AG09319 (cell line): ENCODE measurements at places on chromosomes 16 and 17.

DNA sequence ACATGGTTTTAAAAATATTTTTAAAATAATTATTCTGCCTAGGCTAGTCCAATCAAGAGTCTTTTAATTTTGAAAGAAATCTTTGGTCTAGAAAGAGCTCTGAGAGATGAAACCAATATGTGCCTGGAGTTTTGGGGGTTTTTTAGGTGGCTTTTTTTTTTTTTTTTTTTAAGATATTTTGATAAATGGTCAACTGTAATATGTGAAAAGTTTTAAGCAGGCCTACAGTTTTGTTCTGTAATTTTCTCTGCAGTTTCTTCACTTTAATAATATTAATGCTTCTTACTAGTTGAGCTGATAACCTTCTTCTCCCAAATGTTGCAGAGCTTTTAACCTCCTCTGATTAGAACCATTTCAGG is 45.1 kb downstream of the OMG start:
- no peak for DNase-seq

DNA sequence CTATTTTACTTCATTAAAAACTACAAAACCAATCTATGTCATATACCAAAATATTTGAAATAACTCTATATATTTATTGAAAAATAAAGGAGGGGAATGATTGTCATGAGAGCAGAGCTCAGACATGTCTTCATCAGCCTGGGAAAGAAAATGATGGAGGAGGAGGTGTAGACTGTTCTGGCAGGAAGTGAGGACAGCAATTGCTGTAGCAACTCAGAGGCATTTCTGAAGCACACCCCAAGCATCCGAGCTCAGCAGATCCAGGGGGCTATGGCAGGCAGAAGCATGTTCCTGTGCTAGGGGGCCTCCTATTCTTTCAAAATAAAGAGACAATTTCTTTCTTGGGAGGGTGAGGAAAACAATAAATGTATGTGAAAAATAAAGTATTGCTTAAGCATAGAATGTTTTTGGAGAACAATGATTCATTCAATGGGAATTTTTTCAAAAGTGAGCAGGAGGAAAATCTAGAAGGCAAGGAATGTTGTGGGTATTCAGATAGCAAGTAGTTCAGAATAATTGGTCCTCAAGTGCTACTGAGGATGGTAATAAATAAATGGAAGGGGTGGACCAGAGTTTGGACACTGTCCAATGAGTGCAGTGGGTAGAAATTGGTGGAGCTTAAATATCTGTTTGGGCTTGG is 383.4 kb downstream of the CDH11 start:
- DNase-seq, result no peak

DNA sequence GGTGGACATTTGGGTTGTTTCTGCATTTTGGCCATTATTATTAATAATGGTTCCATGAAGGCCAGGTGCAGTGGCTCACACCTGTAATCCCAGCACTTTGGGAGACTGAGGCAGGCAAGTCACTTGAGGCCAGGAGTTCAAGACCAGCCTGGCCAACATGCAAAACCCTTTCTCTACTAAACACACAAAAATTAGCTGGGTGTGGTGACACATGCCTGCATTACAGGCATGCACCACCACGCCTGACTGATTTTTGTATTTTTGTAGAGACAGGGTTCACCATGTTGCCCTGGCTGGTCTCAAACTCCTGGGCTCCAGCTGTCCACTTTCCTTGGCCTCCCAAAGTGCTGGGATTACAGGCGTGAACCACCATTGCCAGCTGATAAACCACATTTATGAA is 58.5 kb downstream of the TNFRSF13B start:
- no peak for DNase-seq

- DNase-seq, result no peak
Observed at GRCh38 chr17:40121181-40122135, at the start of gene MSL1. Gene MSL1 (plus strand): TSS chr17:40121971. CDS start chr17:40122613, 642 bp downstream.

DNA sequence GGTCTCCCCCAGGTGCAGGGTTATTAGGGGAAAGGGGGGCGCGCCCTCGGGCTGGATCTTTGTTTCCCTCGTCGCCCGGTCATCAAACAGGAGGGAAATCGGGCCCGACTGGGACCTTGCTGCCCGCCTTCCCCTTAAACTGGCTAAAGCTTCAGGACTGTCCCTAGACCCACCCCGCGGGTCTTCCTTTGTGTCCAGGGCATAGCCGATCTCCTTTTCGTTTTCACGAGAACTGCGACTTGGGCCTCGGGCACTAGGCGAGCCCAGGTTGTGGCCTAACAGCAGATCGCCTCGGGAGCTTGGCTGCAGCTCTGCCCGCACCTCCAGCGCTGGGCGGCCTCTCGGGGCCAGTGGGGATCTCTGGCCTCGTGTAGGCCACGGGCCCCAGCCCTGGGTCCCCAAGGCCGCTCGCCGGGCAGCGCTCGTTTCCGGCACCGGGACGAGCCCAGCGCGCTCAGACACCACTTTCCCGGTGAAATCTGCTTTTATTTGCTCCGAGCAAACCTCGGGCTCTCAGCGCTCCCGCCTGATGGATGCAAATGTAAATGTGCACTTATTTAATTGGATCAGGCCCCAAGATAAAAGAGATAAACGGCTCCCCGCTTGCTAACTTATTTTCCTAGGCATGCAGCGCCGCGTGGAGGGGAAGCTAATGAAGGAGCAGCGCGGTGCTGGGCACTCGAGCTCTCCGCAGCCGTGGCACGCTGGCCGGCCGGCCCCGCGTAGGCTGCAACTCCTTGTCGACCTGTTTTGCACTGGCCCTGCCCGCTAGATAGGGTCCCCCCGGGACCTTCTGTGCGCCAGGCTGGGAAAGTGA is 7.8 kb downstream of the IRX5 start:
- no peak for DNase-seq

DNA sequence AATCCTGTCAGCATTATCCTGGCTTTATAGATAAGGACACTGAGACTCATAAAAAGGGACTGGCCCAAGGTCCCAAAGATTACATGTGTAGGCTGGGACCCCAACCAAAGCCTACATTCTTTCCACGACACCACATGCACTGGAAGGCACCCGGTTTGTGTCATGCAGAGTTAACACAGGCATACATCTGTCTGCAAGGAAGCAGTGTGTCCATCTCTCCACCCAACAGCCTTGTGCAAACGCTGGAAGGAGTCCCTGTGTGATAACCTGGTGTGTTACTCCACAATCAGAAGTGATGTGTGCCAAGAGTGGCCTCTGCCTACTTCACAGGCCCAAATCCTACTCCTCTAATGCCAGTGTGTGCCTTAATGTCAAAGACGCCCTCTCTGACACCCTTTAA is 139.8 kb downstream of the PARN start:
- DNase-seq, result no peak

DNA sequence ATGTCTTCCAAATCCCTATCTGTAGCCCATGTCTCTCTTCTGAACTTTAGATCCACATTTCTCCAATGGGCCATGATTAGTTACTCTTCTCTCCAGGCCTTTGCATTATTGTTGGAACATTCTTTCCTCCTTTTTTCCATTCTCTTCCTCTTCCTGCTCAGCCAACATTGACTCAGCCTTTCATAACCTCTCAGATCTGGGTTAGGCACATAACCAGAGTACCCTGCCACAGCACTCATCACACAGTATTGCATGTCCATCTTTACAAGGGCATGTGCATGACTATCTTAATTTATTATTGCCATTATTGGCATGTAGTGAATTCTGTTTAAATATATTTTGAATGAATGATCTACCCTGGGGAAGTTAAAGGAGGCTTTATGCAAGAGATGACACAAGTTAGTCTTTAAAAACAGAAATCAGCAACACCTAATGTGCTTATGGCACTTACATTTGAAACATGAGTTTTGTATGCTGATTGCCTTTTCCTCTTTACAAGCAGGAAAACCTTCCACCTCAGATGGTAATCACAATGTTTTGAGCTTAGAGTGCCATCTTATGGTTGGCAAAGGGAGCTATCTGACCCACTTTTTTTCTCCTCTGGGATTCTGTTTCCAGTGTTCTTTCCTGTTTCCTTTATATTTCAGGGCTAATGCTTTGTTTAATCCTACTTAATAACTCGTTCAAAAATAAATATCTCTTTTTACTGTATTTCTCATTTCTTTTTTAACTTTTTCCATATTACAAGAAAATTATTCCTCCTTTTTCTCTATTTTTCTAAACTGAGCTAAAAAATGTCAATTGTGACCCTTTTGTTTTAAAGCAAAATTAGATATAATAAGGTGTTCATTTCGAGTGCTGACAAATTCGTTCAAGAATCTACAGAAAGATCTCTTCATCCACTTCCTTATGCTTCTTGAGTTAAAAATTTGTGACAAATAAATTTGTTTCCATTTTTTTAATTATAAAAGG is 151.0 kb upstream of the RBL2 start:
- no peak for DNase-seq

GRCh38 chr17:64413513-64413912 is 22.9 kb upstream of the PECAM1 start:
- no peak for DNase-seq

GRCh38 chr16:2664574-2664982 is 17.7 kb upstream of the KCTD5 start:
- DNase-seq, result no peak

GRCh38 chr16:11990702-11991390 is 14.3 kb downstream of the SNX29 start:
- no peak for DNase-seq

GRCh38 chr17:27339836-27340550 is 46.1 kb downstream of the WSB1 start:
- no peak for DNase-seq

DNA sequence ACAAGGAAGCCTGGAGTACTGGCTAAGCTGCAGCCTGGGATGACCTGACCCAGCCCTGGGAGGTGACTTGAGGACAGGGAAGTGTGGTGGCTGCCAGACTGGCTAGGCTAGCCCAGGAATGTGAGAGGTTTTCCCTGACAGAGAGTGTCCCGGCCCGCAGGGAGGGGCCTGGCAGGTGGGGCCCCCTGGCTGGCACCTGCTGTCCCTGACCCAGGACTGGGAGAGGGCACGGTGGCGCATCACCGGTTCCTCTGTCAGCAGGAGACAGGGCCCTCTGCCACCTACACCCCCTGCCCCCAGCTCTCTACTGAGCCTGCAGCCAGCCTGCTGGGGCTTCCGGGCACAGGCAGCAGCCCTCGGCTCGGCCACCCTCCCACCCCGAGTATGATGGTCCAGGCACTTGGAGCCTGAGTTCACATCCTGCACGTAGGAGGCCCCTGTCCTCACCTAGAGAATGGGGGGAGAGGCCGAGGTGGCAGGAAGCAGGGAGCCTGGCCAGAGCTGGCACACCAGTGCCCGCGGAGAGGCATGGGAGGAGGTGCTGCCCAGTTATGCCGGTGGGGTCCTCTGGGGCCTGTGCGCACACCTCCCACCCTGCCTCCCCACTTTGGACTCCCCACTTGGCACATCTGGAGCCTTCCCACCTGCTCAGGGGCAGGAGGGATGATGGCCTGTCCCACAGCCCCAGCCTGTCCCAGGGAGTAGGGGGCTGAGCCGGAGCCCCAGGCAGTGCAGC is 528 bp downstream of the PRSS27 start:
- DNase-seq, result no peak

DNA sequence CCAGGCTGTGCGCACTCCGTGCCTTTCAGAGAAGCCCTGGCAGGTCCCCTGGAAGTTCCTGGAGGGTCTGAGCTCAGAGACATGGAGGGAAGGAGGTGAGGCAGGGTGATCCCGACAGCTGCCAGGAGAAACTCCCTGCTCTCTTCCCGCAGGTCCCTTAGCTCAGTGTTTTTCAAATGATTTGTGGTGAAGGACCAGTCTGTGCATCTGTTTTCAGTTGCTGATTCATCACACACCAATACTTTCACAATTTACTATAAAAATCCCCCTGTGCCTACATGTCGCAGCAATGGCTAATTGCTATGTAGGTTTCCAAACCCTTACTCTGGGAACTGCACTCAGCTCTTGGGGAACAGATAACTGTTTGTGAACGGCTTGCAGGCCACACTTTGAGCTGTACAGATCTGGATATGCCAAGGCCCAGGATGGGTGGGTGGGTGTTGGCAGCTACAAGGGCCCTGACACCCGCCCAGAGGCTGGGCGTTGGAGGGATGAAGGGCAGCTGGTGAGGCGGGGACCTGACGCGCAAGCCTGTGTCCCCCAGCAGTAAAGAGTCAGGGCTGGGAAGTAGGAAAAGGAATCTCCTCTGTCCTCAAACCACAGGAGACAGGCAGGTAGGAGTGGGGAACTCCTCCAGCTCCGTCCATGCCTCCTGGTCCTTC is 20.5 kb upstream of the EMP2 start:
- DNase-seq, result no peak

DNA sequence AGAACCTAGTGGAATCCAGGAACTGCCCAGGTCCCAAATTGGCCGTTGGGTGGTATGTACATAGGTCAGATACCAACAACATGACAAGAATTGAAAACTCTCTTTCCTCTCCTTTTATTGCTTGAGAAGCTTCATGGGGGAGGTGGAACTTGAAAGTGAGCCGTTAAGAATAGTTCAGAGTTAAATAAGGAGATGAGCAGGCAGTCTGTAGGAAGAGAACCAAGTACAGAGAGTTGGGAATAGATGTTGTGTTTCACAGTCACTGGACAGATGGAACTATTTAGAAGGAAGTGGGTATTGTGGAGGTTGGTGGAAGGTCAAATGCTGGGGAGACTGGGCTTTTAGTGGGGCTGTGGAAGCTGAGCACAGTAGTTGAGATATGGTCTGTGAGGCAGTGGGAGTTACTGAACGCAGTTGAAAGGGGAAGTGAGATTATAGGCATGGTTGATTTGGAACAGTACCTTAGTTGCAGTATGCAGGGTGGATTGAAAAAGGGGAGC is 26.4 kb downstream of the ARHGAP44 start:
- DNase-seq, result no peak

- DNase-seq, result no peak
Observed at GRCh38 chr16:25027781-25028180, 12.6 kb upstream of the ARHGAP17 start.

GRCh38 chr17:34886831-34887230 is 74.4 kb downstream of the CCT6B start:
- DNase-seq, result no peak

DNA sequence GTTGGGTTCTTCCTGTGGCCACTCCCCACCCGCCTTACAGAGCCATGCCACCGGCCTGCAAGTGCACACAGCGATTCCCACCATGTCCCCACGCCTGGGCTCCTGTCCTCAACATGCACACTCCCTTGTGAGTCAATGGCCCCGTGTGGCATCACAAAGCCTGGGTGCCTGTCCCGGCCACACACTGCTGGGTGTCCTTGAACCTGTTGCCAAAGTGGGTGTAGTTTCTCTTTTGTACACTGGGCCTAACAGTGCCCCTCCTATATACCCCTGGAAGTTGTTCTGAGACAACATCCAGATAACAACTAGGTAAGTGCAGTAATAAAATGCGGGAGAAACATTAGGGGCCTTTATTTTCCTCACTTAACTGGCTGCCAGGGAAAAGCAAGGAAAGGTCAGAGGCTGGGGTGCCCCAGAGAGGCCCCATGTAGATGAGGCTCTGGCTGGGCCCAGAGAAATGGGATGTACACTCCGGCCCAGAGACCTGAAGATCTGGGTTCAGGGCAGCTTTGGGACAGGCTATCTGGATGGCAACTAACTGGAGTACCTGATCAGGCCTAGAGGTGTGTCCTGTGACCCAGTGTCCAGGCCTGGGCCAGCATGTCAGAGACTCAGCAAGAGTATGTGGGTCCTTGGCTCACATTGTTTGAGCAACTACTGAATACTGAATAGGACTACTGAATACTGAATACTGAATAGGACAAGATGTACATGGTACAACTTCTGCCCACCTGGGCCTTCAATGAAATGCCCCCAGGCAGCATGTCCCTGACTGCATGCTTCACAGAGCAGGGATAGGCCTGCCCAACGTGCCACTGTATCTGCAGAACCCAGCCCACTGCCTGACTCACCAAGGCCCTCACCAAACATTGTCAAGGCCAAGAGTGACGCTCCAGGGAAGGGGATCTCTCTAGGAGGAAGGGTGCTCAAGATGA is 8.3 kb downstream of the ABCC3 start:
- DNase-seq, result no peak
